ENCODE measurements at places on chromosomes 6 and 20.
A peak's percentile ranks its signal among the peaks of the same experiment; 100 is the strongest.

DNA sequence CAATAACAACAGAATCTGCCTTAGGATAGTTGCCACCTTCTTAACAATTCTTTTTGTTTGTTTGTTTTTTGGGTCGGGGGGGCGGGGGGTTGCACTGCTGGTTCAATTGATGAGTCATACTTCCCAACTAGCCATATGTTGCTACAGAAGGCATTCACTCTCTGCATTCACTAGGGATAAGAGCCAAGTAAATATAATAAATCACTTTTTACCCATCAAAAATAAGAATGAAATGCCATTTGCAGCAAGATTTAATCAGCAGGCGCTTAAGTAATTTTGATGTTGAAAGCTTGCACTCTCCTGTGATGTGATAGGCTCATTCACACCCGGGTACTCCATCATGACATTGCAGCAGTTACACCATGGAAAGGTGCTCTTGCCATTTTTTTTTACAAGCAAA is 209.8 kb downstream of the HIVEP2 start:
- DNase-seq = no peak

GRCh38 chr20:3712279-3712873 is at the start of gene SIGLEC1:
Gene SIGLEC1, minus strand, starts transcription at chr20:3712600. Its CDS starts 5,472 bp downstream, at chr20:3707128.
- DNase-seq = no peak

- DNase-seq = peak; percentile 61
Observed at GRCh38 chr20:59933296-59933848, at the start of gene SYCP2. Gene SYCP2, minus strand, starts transcription at chr20:59933637. Its CDS starts 11,224 bp downstream, at chr20:59922413.

DNA sequence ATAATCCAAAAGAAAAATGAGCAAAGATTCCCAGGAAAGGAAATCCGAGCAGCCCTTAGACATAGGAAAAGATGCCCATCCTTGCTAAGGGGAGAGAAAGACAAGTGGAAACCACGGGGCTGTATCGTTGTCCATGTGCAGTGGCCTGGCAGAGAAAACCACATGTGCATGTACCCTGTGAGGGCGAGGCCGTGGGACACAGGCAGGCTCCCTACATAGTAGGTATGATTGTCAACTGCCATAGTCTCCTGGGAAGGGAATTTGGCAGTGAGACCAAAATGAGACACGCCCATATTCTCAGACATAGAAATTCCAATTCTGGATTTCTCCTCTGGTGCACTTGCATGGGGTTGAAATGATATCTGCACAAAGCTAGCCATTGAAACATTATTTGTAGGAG is 169.7 kb upstream of the SALL4 start:
- no peak for DNase-seq

DNA sequence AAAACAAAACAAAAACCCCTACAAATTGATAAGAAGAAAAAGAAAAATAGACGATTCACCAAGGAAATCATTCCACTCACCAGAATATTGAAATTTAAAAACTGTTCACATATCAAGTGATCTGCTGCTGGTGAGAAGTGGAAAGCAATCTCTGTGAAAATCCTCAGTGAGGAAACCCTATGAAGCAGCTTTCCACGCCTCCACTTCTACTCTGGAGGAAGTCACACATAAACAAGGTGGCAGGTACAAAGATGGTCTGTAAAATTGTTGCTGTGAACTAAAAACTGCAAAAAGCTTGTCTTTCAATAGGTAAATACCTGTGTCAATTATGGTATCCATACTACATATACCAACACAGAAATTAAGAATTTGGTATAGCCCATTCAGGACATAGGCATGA is 18.5 kb downstream of the CD164 start:
- DNase-seq = no peak

- DNase-seq = no peak
Observed at GRCh38 chr20:61963885-61964674, 101.6 kb downstream of the TAF4 start.

GRCh38 chr20:52425253-52425652 is 233.7 kb upstream of the ZFP64 start:
- peak; percentile 72 for DNase-seq

All from GM23248 (cell line).